ENCODE measurements at places on chromosomes 5 and 9.

- DNase-seq = no peak
These were observed 482.3 kb downstream of the SPOCK1 start for GRCh38 chr5:137016783-137017324.

DNA sequence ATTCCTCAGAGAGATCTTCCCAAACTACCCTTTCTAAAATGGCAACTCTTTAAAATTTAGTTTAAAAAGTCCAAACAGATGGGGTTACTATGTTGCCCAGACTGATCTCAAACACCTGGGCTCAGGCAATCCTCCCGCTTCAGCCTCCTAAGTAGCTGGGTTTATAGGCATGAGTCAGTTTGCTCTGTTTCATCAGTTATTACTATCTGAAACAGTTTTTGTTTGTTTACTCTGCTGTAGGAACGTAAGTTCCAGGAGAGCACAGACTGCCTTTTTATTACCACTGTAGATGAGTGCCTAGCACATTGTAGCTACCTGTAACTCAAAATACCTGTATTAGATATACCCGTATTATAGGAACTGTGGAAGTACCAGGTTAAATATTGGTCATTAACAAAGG lies 89.4 kb downstream of the UHRF2 start:
- no peak for DNase-seq

DNA sequence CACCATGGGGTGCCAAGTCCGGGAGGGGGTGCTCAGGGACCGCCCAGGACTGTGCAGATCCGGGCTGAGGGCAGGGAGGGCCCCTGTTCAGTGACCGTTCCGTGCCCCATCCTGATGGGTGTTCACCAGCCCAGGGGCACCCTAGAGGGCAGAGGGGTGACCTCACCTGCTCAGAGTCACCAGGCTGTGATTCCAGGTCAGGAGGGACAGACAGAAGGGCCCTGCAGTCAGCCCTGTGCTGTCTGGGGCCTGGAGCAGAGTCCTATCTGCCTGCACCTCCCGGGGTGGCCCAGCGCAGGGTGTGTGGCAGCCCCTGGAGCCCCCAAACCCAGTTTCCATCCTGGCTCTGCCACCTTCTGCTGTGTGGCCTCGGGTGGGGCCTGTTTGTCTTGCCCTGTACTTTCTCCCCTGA lies 241.9 kb downstream of the PBX3 start:
- no peak for DNase-seq

GRCh38 chr5:137997726-137998213 lies 35.1 kb downstream of the FAM13B start:
- DNase-seq = no peak

DNA sequence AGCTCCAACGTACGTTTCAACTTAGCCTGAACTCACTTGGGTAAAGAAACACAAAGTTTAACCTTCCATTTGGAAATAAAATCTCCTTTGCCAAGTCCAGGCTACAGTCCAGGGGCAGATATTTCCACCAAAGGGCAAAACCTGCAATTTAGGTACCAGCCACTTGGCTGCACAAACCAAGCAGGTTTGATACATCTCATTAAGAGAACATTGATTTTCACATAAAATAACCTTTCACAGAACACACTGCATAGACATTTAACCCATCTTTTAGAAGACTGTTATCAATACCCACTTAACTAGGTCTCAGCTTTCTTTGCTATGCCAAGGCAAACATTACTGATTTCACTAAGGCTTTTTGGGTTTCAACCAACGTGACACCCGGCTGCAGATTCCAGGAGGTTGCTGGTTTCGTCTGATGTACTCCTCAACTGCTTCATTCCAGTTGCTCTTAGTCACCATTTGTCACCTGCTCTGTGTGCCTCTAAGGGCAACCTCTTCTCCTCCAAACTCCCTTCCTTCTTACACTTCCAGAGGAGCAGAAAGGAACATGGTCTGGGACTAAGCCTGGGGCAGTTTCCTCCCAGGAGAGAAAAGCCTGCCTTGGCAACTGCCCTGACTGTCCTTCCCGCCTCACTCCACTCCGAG lies 67.1 kb downstream of the EPB41L4B start:
- no peak for DNase-seq

All from stimulated activated CD8-positive, alpha-beta memory T cell treated with anti-CD3 and anti-CD28 coated beads, Interleukin-4, amount 100 ng/mL, for 4 hours (primary cell).